ENCODE measurements at places on chromosomes 1 and 21. TPM values are rescaled to one million over a fixed set of nuclear protein-coding genes. Genes with fewer than 3 reads are reported as not detected.

Gene SHISAL2A
- not detected for total RNA-seq

Gene B3GALT2
- total RNA-seq: 0.76 TPM

Gene CYYR1
- 22.8 TPM for total RNA-seq

GRCh38 chr1:2088458-2088857 is 38.2 kb downstream of the PRKCZ start:
- DNase-seq: no peak

GRCh38 chr1:45477646-45478045 is 13.3 kb downstream of the TESK2 start:
- no peak for DNase-seq

GRCh38 chr1:91557039-91557690 is 56.5 kb downstream of the CDC7 start:
- DNase-seq: no peak

DNA sequence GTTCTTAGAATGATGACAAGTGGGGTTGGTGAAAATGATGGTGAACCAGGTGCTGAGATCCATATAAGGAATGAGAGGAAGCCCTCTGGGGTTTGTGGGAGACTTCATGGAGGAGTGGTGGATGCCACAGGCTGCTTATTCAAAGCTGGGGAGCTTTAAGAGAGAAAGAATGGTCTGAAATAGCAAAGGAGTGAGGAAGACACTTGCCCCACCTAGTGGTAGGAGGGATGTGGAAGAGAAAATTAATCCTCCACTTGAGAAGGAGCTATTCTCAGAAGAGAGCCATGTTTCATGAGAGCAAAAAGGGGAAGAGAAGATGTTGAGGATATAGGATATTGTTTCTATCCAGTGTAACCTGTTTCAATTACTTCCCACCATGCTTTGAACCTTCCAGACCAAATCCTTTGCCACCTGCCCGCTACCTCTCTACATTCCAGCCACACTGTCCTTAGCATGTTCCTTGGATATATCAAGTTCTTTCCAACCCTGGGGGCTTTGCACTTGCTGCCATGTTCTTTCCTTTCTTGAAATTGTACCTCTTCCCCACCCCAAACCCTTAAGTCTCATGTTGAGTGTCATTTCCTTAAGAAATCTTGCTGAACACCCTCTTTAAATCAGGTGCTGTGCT is 19.6 kb upstream of the ZNF648 start:
- DNase-seq: no peak

DNA sequence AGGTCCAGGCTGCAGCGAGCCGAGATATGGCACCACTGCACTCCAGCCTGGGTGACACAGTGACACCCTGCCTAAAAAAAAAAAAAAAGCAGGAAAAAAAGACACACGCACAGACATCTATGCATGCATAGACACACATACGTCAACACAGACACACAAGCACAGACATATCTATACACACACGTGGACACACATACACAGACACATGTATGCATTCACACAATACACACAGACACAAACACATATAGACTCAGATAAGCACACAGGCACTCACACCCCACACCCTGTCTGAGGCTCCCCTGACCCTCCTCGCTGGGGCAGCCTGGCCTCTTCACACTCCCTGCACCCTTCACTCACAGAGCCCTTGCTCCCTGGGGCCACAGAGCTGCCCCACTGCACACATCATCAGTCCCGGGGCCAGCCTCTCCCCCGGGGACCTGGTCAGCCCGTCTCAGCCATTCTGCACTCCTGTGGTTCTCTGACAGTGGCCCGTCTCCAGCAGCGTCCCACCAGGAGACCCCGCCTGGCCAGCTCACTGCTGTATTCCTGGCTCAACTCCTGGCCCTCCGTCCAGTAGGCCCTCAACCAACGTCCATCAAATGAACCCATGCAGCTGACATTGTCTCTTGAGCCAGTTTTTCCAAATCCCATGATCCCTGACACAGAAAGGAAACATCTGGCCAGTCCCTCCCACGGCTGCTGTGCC is 4.6 kb upstream of the PRKCZ start:
- no peak for DNase-seq

DNA sequence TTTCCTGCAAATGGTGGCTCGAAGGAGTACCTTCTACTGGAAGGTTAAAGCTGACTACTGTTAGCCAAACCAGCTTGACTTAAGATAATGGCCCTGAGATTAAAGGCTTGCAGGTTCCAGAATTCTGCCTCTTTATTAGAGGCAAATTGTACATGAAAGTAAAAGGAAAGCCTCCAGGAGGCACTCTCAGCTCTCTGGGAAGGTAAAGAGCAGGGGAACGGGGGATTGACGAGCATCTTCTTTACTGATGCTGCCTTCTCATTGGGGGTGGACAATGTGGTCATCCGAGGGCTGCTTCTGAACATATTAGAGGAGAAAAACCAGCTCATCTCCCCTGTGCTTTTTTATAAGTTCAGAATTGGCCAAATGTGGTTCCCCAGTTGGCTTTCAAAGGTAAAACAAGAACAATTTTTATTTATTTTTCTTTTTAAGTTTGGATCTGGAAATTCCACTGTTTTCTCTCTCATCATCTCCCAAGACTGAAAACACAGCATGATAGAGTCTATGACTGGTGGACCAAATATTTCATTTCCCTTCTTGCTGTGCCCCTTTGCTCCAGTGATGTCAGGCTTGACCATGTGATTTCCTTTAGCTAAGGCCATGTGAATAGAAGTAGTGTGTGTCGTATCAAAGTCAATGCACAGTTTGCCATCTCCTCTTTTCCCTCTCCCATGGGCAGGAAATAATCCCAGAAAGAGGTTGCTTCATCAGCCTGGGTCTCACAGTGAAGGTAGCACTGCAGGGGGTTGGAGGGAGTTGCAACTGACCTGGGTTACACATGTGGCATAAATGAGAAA is 292.7 kb downstream of the PRDM2 start:
- no peak for DNase-seq
